CD8-positive, alpha-beta T cell (primary cell): ENCODE measurements at places on chromosomes 1 and 21.

DNA sequence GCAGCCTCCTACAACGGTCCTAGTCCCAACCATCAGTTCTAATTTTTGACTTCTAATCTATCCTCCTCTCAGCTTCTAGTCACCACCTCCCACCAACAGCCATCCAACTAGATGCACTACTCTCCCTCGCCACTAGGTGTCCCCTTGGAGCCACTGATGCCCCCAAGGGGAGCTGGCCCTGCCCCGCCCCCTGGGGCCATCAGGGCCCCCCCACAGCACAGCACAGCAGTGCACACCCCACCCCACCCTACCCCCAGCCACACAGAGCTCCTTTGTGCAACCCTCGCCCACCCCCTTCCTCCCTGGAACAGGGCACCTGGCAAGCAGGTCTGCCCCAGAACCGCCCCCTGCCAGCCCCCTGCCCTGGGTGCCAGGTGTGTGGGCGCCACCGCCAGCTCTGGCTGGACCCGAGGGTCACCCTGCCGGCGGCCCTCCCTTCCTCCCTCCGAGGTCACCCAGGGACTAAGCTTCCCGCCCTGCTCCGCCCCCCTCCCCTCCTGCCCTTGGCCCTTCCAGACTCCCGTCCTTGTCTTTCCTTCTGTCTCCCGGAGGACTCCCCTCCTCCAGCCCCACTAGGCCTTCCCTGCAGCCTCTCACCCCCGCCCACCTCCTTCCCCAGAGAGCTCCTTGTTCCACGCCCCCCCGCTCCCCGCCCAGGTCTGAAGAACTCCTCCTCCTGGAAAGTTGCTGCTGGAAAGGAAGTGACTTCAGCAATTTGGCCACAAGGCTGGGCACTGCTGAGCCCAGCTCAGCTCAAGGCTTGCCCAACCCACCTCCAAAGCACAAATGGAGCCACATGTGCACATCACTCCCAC lies 47.0 kb downstream of the AHDC1 start:
- DNase-seq: peak; percentile 82

GRCh38 chr1:99761774-99762173 lies 4.7 kb downstream of the FRRS1 start:
- no peak for DNase-seq

DNA sequence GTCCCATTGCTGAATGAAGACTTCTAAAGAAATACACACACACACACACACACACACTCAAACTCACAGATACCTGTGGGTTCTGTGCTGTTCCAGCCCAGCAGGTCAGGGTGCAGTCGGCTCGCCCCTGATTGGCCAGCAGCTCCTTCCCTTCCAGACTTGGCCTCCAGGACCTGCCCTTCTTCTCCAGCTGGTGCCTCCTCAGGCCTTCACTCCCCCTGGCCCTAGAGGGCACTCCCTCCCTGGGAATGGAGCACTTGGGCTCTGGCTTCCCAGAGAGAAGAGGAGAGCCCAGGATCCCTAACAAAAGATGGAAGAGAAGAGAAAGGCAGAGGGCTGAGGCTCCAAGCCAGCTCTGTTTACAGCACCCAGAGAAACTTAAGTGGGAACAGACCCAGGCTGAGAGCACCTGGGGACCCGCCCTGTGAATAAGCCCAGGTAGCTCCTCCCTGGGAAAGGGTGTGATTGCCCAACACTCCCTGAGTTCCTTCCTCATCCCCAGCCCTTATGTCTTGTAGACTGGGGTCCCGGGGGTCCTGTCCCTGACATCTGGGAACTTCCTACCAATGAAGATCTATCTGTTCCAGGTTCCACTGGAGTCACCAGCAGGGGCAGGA lies at the start of gene PGLYRP3:
Gene PGLYRP3 (minus strand): TSS at position 383 of the 617 bp plus-strand sequence. CDS start 2,287 bp downstream, outside the sequence.
- DNase-seq: no peak

GRCh38 chr1:3119725-3120124 lies 50.7 kb downstream of the PRDM16 start:
- no peak for DNase-seq

DNA sequence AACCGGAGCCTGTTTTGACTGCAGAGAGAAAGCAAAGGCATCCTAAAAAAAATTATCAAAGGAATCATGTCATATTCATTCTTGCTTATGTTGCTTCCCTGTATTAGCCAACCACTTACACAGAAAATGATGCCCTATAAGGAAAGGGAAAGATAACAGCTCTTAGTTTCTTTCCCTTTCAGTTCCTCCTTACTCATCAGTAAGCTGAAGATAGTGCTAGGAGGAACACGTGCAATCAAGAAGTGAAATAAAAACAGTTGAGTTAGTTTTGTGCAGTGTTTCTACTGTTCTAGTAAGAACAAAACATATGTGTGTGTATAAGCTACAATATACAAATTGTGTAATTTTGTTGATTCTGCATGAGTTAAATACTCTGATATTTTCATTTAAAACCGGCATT lies 45.3 kb upstream of the MTF2 start:
- DNase-seq: no peak

GRCh38 chr1:159804924-159805323 lies 2.8 kb downstream of the FCRL6 start:
- no peak for DNase-seq

GRCh38 chr1:12123172-12123571 lies 43.6 kb upstream of the TNFRSF1B start:
- no peak for DNase-seq

DNA sequence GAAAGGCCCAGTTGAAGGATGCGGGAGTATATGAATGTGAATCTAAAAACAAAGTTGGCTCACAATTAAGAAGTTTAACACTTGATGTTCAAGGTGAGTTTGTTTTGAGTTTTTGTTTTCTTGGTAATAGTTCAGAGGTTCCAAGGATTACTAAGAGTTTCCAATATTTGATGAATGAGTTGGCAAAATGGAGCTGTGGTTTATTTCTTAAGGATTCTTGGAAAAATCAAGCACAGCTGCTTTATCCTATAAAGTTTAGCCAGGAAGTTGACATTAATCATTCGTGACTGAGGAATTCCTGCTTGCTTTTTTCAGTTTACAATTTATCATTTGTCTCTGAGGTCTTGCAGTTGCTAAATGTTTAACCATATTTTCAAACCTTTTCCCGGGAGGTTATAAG lies 15.1 kb downstream of the VCAM1 start:
- DNase-seq: no peak

DNA sequence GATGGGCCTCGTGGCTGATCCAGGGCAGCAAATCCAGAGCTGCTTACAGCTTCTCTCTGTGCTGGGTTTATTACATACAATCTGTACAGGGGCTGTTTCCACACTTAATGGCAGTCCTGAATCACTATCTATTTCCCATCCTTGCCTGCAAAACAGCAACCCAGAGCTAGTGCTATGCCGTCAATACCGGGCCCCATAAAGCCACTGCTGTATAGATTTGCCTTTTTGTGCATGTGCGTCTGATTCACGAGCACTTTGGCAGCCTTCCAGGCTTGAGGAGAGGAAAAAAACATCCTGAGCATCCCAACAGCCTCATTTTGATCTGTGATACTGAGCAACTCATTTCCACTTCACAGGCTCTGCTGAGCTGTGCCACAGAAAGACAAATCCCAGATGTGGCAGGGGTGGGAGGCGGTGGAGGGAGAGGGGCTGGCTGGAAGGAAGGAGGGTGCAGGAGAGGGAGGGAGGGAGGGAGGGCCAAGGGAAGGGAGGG lies 65.2 kb upstream of the TARBP1 start:
- peak; percentile 53 for DNase-seq

DNA sequence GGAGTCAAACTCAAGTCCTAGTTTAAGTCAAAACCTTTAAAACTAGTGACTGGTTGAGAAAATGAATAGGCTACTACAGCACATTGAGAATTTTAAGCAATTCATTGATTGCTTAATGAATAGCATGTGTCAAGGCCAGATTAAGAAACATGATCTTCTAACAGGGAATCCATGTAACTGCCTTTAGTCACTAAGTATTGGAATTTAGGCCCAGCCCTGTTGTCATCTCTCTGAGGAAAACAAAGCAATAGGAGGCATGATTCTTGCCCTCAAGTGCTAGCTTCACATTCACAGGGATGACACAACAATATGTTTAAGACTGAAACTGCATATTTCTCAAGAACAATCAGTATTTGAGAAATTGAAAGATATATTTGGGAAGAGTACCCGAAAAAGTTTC lies 70.0 kb upstream of the PTGS2 start:
- DNase-seq: no peak

GRCh38 chr1:788835-789234 lies 102.4 kb upstream of the OR4F16 start:
- no peak for DNase-seq

DNA sequence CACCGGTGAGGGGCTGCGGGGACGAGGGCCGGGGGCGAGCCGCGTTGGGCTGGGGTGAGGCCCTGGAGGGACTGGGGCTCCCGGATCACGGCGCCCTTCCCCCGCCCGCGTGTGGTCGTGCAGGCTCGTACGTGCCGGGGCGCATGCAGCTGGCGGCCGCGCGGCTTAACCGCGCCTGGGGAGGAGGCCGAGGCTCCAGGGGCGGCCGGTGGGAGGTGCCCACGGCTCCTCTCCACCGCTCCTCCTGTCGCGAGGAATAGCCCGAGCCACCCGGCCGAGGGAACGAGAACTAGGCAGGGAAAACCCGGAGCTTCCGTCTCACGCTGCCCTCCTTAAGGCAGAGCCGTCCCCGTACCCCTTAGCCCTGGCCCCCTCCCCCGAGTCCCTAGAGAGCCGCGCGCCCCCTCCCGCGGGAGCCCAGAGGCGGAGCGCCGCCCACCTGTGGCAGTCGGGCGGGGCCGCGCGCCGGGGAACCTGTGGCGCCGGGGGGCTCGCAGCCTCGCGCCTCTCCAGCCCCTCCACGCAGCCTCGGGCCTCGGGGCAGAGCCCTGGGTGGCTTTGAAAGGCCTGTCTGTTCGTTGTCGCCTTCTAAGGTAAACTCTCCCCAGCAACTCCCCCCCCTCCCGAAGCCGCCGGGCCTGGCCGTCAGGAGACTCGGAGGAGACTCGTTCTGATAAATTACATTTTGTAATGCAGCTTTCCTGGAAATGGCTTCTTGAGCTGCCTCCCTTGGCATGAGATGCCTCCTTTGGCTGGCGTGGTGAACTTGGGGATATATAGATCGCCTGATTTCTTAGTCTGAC lies 746 bp downstream of the AK4 start:
- no peak for DNase-seq

DNA sequence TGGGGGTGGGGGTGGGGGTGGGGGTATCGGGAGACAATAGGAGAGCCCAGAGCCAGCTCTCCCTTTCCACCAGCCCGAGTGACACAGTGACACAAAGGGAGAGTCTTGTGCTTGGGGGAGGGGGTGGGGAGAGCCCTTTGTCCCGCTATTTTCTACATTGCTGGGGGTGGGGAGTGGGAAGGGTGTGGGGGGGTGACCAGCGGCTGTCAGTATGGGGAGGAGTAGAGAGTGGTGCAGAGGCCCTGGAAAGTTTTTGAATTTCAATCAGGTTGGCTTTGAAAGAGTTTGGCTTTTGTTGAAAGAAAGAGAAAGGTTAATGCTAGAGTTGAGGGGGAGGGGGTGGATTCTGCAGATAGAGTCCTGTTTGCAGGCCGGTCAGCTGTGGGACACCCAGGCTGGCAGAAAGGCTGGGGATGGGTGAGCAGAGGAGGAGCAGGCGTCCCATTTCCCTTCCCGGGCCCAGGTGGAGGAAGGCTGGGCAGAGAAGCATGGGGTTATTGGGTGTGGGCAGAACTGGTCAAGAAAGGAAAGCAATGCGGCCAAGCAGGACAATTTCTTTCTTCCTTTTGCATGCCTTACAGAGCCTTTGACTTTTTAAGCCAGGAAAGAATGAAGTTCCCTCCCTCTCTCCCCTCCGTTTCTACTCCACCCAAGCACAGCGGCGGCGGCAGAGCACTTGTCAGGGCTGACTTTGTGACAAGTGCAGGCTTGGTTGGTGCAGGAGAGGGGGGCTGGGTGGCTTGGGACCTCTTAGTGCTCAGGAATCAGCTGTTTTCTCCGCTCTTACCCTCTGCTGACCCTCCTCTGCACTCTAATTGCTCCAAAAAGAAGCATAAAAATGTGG lies 96.2 kb downstream of the RNF220 start:
- DNase-seq: no peak

DNA sequence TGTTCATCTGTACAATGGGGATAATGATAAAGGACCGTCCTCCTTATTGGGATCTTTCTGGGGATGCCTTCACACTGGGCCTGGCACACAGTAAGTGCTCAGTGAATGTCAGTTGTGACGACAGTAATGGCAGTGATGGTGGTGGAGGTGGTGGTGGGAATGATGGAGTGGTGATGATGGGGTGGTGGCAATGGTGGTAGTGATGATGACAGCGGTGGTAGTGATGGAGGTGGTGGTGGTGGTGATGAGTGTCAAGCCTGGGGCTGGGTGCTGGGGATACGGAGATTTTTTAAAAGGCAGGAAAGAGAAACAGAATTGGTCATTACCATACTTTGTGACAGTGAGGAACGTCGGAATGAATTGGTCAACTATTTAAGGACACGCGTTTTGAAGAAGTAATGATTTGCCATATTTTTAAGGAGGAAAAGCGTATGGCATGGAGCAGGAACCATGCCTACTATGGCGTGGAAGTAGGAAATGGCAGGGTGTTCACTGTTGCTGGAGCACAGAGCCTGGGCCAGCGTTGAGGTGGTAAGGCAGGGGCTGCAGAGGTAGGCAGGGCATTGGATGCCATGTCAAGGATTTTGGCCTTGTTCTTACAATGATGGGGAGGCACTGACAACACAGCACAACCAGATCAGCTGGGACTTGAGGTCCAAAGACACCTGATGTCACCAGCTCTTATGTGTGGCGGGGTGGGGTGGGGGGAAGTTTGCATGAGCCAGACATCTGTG lies 128.7 kb downstream of the ACTL8 start:
- DNase-seq: no peak

GRCh38 chr1:49465486-49466185 lies 558.1 kb downstream of the AGBL4 start:
- no peak for DNase-seq

- no peak for DNase-seq
These were observed 9.6 kb upstream of the PLA2G4A start for GRCh38 chr1:186819126-186819525.

- no peak for DNase-seq
These were observed 1.2 kb upstream of the ADORA1 start for GRCh38 chr1:203126151-203126865.

DNA sequence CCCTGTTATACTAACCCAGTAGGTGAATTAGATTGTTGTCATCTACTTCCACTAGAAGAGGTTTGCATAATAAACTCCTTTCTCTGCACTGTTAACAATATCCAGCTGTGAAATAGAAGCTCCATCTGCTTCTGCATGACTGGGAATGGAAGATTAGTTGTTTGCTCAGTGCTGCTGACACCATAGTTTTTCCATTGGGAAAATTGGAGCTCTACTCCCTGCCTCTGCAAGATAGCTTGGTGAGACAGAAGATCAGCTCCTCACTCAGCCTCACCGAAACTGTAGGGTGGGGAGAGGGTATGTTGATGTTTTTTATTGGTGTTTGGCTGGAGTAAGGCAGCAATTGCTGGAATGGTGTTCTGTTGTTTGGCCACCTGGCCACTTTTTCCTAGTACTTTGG lies 331.6 kb upstream of the ADAMTS5 start:
- DNase-seq: no peak
